ENCODE measurements at places on chromosomes 16 and 17.

- DNase-seq = no peak
These were observed 4.3 kb upstream of the SEZ6 start for GRCh38 chr17:29010129-29010528.

GRCh38 chr16:57906382-57907316 is 64.3 kb downstream of the CNGB1 start:
- no peak for DNase-seq

DNA sequence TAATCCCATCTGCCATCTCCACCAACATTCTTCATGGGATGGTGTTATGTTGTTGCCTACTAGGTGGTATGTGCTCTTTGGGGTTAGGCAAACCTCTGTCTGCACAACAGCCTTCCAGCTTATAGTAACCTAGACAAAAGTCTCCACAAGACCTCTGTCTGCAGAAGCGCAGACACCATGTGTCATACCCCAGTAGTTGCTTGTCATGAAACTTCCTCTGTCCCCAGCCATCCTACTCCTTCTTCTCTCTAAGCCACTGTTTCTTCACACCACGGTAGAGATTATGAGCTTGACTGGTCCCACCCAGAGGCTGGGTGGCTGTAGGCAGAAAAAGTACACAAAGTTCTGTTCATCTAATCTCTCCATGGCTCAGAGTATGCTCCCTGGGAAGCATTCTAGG is 100.3 kb downstream of the MAF start:
- DNase-seq = no peak

GRCh38 chr16:66843191-66843590 is 1.0 kb upstream of the CA7 start:
- DNase-seq = no peak

DNA sequence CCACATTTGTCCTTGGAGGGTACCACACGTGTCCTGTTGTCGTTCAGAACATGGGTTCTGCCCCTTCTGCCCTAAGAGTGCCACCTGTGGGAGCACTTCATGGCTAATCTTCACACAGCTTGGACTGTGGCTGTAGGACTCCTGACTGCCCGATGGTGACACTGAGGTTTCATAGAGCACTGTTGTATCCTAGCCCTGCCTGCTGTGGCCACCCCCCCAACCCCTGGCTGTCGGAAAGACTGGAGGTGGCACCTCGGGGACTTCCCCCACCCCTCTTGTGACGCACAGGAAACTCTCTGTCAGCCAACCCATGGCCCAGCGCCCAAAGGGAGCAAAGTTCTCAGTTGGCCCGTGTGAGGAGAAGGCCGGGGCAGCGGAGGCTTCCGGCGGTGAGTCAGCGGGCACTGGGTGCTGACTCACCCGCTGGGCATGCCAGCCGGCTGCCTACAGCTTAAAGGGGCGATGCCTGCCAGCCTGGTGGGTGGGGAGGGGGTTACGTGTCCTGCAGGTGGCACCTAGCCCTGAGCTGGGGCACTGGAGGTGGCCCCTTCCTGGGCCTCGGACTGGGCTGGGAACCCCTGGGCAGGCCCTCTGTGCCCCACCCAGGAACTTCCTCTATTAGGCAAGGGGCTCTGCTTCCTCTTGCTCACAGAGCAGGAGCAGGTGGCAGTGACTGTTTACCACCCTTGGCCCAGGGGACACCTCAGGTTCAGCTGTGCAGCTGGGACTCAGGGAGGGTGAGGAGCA is 3.4 kb downstream of the MAP2K3 start:
- peak; percentile 80 for DNase-seq

DNA sequence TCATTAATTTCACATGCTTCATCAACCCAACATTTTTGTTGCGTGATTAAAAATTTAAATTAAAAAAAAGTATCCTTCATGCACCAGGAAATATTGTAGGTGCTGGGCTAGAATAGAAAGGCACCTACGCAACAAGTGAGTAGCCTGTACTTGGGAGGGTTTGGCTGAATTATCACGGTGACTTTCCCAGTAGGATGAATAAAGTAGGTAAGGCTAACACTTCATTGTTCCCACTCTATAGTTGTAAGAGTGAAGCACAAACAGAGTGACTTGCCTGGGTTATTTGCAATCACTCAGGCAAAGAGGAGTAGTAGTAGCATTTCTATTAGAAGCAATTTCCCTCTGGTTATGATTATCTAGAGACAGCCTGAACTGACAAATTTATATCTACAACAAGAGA is 62.5 kb downstream of the DNAH3 start:
- DNase-seq = no peak

Data from hypothalamus (tissue), 51 donors.